NCI-H1105 (cell line): ENCODE measurements at places on chromosomes 16 and 17.

- DNase-seq = no peak
These were observed 80.0 kb downstream of the CPPED1 start for GRCh38 chr16:12723681-12724080.

DNA sequence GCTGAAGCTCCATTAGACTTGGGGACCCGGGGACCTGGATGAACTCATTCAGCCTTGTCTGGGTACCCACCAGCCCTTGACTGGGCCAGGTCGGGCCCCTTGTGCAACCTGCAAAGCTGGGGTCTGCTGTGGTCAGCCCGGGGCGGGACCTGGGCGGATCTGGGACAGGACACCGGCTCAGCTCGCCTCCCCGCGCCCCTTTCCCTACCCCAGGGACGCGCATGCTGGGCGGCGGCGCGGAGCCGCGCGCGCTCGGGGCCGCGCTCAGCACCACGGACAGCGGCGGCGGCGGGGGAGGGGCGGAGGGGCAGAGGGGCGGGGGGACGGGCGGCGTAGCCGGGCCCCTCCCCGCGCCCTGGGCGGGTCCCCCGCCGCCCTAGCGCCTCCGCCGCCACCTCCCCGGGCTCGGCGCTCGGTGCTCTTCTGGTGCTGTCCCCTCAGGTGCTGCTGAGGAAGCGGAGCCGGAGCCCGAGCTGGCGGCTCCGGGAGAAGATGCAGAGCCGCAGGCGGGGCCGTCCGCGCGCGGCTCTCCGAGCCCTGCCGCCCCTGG lies 7.4 kb downstream of the ACD start:
- DNase-seq = no peak

DNA sequence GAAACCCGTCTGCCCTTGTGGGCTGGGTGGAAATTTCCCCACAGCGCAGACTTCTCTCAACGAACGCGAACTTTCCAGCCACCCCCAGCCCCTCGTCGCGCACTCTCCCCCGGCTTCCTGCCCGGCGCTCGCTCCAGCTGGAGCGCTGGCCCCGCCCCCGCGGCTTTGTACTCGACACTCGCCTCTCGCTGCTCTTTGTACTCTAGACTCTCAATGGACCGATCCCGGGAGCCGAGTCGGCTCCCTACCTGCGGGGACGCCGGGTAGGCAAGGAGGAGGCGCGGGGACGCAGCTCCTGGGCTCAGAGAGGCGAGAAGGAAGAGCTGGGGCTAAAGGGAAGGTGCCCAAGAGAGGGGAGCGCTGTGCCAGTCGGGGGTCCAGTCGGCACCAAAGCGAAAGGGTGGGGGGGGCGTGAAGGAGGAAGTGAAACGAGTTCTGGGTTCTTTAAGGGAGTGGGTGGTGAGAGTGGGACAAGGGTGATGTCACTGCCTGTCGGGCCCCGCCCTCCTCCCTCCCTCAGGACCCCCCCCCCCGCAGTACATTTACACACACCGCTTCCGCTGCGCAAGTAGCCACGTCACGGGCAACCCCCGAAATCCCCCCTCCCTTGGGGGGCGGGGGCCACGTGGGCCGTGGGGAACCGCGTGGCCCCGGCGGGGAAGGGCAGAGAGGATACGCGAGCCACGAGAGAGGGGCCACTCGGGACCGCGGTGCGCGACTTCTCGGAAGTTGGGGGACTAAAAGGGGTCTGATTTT lies 9.7 kb downstream of the KDM6B start:
- DNase-seq = peak; percentile 81

DNA sequence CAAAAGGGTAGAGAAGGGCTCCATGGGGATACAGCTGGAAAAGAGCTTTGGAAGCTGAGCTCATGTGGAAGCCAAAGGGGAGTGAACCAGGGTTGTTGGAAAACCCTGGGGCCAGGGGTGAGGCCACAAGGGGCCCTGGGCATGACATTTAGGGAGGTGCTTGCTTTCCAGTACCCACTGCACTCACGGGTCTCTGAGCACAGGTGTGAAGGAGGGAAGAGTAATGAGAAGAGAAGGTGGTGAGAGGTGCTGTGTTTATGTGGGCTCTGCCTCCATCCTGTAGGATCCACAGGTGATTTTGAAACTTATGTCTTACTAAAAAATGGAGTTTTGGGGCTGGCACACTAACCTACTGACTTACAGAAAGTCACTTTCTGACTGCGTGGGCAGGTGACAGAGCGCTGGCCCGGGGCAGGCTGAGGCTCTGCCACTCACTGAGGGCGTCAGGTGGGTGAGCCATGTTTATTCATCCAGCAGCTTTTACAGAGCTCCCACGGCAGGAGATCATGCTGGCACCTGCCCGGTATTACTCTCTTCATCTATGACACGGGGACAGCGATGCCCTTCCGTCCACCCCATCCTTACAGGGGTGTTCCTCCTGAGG lies 18.9 kb downstream of the KSR1 start:
- DNase-seq = no peak

DNA sequence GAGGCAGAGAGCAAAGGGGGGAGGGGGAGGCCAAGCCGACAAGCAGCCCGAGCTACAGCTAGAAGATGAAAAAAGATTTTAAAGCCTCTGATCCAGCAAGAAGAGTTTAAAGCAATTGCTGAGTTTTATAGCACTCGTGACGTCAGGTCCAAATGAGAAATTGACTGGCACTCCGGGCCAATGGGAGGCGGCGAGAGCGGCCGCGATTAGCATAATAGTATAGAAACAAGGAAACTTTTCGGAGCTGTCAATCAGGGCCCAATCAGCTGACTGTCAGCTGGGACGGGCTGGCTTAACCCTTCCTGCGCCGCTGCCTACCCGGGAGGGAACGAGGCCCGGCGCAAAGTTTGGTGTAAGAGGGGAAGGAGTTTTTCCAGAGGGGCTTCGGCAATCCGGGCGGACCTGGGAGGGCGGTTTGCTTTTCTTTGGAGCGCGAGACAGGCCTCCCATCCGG lies at the start of gene MAF:
MAF (minus strand) TSS at position 100 of the 454 bp plus-strand sequence. CDS start 835 bp downstream, outside the sequence.
- DNase-seq = peak; percentile 87

- no peak for DNase-seq
These were observed 2.0 kb downstream of the WSB1 start for GRCh38 chr17:27295945-27296344.
